HL-60 (cell line): ENCODE measurements at places on chromosomes 1 and 21.

- no peak for DNase-seq
Observed at GRCh38 chr1:30292451-30292850, 430.9 kb downstream of the MATN1 start.

- DNase-seq: no peak
Observed at GRCh38 chr1:51282605-51283004, 46.5 kb downstream of the RNF11 start.

GRCh38 chr1:116347696-116348095 lies 25.3 kb upstream of the ATP1A1 start:
- no peak for DNase-seq

DNA sequence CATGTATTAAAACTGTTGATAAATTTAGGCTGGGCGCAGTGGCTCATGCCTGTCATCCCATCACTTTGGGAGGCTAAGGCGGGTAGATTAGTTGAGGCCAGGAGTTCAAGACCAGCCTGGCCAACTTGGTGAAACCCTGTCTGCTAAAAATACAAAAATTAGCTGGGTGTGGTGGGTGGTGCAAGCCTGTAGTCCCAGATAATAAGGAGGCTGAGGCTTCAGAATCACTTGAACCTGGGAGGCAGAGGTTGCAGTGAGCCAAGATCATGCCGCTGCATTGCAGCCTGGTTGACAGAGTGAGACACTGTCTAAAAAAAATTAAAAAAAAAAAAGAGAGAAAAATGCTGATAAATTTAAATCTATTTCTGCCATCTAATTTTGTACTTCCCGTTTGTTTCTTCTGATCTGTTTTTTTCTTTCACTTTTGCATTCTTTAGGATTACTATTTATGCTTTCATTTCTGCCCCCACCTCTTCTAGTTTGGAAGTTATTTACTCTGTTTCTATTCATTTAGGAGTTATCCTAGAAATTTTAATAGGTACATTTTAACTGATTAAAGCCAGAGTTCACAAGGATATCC lies 3.2 kb upstream of the DENND1B start:
- no peak for DNase-seq

GRCh38 chr1:63135174-63135512 lies 187.2 kb upstream of the FOXD3 start:
- DNase-seq: no peak

- no peak for DNase-seq
Observed at GRCh38 chr1:94906382-94906781, 20.5 kb downstream of the CNN3 start.
